ENCODE measurements at places on chromosomes 7 and 10.

- DNase-seq, result no peak
These were observed 247.6 kb downstream of the EMX2 start for GRCh38 chr10:117790179-117790578.

DNA sequence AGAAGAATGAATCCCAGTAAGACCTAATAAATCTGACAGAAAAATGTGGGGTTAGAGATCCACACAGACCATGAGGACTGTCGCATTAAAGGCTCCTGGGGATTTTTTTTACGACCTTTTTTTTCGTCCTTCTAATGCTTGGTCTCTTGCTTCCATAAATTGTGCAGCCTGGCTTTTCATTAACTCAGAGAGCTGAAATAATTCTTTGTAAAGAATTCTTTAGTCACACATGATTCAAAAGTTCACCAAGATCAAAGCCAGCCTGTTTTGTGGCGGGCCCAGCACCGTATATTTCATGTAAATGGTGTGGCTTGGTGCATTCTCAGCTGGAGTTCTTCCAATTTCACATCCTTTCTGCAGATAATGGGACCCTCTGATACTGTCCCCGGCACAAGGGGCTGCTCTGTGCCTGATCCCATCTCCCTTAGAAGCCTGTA lies 206.6 kb upstream of the BMPER start:
- no peak for DNase-seq

DNA sequence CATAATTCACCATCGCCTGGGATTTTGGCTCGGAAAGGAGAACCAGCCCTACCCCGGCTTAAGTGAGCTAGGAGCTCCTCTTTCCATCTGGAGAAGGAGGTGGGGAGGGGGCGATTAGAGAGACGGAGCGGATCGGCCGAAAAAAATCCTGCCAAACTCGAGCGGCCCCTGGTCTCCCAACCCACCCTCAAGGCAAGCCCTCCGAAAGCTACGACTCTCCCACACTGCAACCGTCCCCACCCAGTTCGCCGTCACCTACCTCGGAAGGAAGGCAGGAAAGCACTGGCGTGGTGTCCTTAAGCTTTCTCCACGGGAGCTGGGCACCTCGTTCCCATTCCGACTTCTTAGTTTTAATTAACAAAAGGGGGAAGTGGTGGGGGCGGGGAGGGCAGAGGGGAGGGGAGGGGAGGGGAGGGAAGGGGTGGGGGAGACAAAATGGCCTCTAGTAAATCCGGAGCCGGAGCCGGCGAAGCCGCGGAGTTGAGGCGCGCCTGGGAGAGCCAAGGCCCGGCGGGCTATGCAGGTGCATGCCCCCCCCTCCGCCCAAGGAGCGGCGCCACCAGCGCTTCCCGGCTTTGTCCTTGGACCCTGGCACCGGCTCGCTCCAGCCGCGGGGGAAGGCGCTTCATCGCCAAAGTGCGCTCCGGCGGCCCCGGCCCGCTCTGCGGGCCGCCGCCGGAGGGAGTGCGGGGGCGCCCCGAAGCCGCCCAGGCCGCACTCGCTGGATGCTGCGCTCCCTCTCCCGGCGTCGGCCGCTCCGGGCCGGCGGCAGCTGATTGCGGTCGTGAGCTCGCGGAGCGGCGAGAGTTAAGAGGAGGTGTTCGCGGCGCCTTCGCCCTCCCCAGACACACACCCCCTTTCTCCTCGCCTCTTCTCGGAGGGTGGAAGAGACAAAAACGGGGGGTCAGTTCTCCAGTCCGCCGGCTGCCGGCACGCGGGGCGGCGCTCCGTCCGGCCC lies at the start of gene LRRC4:
TSS of gene LRRC4 (minus strand) at position 784 of the 958 bp plus-strand sequence. CDS start 797 bp downstream, outside the sequence.
- DNase-seq, result no peak

DNA sequence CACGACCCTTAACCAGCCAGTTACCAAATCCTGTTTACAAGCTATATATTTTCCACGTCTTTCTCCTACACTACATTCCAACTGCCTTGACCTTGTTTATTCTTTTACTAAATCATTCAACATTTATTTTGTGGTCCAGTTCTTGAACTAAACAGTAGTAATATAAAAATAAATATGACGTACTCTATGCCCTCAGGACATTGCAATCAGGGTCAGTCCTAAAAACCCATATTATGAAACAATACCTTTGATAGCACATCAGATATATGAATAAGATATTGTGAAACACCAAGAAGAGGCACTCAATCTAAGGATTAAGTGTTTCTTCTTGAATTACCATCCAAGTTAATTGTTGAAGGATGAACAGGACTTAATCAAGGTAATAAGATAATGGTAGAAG lies 52.5 kb upstream of the WNT16 start:
- DNase-seq, result no peak

DNA sequence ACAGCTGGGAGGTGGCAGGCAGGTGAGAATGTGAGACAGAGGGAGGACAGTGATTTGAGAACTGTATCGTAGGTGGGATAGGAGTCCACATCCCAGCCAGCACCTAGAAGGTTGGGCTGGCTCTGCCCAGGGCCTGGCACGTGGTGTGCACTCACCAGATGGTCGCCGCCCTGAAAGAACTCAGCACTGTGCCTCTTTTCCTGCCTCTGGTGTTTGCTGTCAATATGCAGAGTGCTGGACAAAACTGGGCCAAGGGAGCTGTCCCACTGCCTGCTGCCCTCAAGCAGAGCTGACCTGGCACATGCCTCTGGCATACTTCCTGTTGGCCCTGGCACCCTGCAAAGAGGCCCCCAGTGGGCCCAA lies 36.8 kb downstream of the CHST3 start:
- DNase-seq, result no peak

GRCh38 chr10:81130014-81130413 lies 592.3 kb downstream of the SH2D4B start:
- no peak for DNase-seq

GRCh38 chr7:23273141-23273599 lies 26.0 kb upstream of the MALSU1 start:
- peak; percentile 81 for DNase-seq

- no peak for DNase-seq
These were observed 476.1 kb downstream of the SH2D4B start for GRCh38 chr10:81013771-81014170.

GRCh38 chr10:36265741-36266140 lies 623.6 kb upstream of the FZD8 start:
- no peak for DNase-seq

DNA sequence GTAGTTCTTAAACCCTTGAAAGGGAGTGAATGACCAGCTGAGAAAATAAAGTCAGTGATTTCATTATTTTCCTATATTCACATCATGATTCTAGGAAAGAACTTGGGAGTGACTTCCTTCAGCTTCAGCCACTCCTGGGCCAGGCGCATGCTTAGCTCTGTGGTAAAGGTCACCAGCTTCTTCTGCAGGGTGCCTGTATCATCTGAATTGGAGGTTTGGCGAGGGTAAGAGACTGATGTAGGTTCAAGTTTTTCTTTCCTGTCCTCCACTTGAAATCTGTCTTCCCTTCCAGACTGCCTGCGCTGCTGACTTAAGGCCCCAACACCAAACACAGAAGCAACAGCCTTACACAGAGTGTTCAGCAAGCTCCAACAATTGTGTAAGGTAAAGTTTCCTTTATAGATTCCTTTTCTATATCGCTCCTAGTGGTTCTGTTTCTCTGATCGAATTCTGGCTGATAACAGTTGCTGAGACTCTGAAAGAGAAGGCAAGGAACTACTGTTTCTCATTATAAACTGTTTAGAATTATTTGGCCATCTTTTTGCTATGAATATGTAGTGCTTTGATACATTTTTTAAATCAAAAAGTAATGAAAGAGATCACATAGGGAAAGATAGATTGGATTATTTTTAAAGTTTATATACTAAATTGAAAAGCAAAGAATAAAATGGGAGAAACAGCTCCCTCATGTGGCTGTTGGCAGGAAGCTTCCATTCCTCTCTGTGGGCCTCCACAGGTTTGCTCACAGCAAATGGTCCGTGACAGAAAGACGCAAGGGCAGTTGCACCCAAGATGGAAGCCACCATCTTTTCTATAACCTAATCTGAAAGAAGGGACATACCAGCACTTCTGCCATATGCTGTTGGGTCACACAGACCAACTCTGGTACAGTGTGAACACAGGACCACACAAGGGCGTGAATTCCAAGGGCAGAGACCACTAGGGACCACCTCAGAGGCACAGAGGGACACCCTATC lies 14.0 kb downstream of the GATAD1 start:
- no peak for DNase-seq

DNA sequence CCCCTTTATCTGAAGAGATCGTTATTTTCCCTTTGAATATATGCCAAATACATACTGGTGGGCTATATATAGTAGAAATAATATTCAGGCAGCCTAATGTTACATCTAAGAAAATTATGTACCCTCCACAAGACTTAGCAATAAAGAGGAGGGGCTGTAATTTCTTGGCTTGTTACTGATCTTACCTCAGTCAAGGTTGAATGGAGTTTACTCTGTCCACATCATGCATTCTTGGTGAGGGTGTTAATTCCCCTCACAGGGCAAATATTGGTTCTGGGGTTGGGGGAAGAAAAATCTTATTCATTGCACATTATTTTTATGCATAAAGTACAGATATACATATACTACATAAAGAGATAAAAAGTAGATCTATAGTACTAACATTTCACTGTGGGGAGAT lies 145.8 kb upstream of the ANK3 start:
- DNase-seq, result no peak

DNA sequence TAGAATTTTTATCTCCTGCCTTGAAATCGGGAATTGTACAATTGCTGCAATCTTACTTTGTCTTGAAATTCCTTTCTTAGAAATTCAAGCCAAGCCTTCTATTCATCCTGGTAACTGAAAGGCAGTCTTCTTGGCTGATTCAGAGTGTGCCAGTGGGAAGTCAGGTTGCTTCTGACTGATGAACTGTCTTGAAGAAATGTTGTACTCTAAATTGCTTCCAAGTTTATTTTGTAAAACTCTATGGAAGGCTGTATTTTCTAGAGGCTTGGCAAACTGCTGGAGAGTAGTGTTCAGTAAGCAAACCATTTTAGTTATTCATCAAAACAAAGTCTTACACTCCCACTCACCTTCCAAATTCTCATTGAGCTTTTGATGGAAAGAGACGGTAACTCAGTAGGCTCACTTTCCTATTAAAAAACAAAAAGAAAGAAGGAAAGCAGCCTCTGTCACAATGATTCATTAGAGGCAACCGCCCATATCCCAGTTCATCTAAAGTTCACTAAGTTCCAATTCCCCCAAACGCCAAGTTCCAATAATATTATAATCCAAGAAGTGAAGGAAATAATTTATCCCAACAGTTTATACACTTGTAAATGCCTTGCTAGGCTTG lies 187.9 kb upstream of the MALRD1 start:
- no peak for DNase-seq

DNA sequence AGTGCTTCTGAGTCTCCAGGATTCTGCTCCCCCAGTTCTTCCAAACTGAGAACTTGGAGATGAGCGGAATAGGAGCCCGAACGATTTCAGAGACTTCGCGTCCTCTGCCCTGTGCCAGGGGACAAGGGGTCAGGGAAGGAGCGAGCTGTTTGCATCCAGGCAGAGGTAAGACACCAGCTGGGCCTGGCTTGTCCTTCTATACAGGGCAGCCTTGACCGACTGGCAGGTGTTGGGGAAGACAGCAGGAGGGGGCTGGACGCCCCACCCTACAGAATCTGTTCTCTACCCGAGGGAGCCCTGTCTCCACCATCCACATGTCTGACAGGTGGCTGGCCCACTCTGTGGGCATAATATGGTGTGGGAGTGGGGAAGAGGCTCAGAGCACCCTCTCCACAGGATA lies 7.1 kb downstream of the SPOCK2 start:
- no peak for DNase-seq

DNA sequence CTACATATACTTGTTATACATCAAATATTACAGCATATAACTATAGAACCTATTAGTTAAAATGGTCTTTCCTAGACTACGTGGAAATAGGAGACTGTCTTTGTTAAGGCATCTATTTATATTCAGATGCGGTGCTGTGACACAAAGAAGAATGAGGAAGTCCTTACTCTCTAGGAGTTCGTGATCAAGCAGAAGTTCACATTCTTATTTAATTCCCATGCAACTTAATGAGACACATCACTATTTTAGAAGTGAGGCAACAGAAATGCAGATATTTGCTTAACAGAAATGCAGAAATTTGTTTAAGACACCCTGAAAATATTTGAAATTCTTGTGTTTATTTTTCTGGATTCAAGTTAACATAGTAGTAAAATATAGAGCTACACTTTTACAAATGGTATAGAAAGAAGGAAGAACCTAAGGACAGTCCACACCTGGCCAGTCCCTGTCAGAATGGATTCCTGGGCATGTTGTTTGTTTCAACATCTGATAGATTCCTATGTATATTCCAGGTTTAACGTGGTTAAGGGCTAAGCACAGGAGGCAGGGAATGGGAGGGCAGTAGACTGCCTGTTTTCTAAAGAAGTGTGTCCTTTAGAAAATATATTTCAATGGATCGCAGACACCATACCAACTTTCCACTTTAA lies 70.6 kb upstream of the NXPH1 start:
- DNase-seq, result no peak

- no peak for DNase-seq
These were observed 122.5 kb upstream of the SAMD8 start for GRCh38 chr10:74988832-74989561.

DNA sequence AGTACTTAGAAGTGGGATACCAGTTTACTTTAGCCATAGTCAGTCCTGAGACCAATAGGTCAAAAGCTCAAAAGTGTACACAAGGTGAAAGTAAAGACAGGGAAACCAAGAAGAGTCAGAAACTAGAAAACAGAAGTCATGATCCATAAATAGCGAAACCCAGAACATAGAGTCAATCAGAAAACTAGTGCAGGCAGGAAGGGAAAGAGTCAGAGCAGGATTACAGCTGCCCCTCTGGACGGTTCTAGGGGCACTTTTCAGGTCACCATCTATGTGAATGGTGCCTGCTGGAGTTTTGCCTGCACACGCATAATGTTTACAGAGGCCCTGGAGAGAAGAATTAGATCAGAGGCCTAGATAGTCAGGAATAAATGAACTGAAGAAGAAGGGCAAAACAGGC lies 22.4 kb upstream of the DMTF1 start:
- no peak for DNase-seq

DNA sequence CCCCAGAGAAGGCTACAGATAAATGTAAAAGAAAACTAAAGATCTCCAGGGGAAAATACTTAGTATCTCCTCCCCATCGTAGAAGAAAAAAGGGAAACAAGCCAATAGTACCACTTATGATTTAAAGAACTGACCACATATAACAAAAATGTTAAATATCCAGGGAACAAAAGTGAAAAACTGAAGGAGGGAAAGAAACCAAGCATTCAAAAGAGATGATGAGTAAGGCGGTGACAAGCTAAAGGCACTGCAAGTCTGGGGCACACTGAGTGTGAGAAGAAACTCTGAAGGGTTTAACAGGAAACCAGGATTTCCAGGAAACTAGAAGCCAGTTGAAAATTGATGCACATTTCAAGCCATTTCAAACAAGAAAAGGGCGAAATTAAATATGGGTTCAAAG lies 226.3 kb downstream of the AHR start:
- DNase-seq, result no peak

DNA sequence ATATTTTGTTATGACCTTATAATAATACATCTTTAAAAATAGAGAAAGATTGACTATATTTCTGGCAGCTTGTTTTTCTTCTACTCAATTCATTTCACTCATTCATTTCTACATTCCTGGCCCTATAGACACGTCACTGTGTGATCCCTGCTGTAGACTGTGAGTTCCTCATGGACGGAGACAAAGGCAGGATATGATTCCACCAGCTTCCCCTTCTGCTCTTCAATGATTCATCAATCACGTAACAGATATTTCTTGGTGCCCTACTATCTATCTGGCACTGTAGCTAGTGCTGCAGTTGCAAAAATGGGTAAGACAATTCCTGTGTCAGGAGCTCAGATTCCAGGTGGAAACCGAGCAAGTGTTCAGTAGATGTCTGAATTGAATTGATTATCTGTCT lies 415.0 kb downstream of the SFMBT2 start:
- no peak for DNase-seq
